Mammary epithelial cell (primary cell): ENCODE measurements at places on chromosomes 2 and 18. TPM values are rescaled to one million over a fixed set of nuclear protein-coding genes. Genes with fewer than 3 reads are reported as not detected.

The CXCR1 gene
- under 0.01 TPM for total RNA-seq

The RGPD4 gene
- total RNA-seq, result under 0.01 TPM

The CDH2 gene
- 0.24 and 0.45 TPM in 2 replicates for total RNA-seq

The DES gene
- total RNA-seq, result not detected in 2 replicates

DNA sequence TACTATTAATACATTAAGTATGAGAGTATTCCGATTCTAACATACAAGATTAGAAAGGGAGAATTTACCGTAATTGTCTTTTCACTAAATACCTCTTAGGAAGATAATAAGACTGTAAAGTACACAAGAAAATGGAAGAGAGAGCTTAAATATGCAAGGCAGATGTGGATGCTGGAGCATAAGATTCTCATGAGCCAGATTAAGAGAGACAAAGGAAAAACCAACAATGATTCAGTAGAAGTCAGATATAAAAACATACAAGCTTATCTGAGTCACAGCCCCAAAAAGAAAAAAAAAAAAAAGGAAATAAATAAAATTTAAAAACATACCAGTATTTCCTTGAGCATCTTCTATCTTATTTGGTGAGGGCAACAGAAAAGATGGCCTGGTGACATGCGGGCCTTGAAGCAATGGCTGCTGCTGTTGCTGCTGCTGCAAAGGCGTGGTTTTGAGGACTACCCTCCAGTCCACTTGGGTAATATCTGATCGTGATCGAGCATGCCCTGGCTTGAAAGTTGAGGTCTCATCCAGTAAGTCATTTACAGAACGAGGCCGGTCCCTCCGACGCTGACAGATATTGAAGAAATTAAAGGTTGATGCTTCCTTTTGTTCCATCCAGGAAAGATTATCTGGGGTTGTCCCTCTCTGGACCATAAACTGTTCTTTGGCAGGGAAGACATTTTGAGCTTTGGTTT, 24.5 kb downstream of the PLEKHM3 start:
- peak; percentile 4 for DNase-seq

GRCh38 chr2:138255670-138256069, 245.9 kb upstream of the SPOPL start:
- DNase-seq, result no peak

- no peak for DNase-seq
Measured at GRCh38 chr2:203880557-203881125, 13.1 kb downstream of the CTLA4 start.

GRCh38 chr18:3652380-3653262, 202.6 kb downstream of the TGIF1 start:
- peak; percentile 100 for DNase-seq

- peak; percentile 92 for DNase-seq
Measured at GRCh38 chr18:58186258-58186948, 142.4 kb downstream of the NEDD4L start.

GRCh38 chr2:60759654-60760053, 3.6 kb downstream of the PAPOLG start:
- no peak for DNase-seq
